Upper lobe of right lung (tissue), 1 donor: ENCODE measurements at places on chromosomes 16 and 17. TPM values are rescaled to one million over a fixed set of nuclear protein-coding genes. Genes with fewer than 3 reads are reported as not detected.
A peak's percentile ranks its signal among the peaks of the same experiment; 100 is the strongest.

GRCh38 chr17:30600060-30600829 lies 123.0 kb downstream of the GOSR1 start:
- peak; percentile 95 for DNase-seq

- peak; percentile 93 for DNase-seq
Measured at GRCh38 chr16:720990-721764, at the start of gene ANTKMT. ANTKMT (plus strand) TSS chr16:721146; CDS start chr16:721275, 129 bp downstream.

The SOX8 gene
- total RNA-seq: 0.81 TPM

GRCh38 chr16:53457670-53458069 lies 23.4 kb downstream of the RBL2 start:
- DNase-seq: no peak

The DHRS7C gene
- total RNA-seq: not detected

The CRK gene
- 81.3 TPM for total RNA-seq

The GINS3 gene
- 2.8 TPM for total RNA-seq

DNA sequence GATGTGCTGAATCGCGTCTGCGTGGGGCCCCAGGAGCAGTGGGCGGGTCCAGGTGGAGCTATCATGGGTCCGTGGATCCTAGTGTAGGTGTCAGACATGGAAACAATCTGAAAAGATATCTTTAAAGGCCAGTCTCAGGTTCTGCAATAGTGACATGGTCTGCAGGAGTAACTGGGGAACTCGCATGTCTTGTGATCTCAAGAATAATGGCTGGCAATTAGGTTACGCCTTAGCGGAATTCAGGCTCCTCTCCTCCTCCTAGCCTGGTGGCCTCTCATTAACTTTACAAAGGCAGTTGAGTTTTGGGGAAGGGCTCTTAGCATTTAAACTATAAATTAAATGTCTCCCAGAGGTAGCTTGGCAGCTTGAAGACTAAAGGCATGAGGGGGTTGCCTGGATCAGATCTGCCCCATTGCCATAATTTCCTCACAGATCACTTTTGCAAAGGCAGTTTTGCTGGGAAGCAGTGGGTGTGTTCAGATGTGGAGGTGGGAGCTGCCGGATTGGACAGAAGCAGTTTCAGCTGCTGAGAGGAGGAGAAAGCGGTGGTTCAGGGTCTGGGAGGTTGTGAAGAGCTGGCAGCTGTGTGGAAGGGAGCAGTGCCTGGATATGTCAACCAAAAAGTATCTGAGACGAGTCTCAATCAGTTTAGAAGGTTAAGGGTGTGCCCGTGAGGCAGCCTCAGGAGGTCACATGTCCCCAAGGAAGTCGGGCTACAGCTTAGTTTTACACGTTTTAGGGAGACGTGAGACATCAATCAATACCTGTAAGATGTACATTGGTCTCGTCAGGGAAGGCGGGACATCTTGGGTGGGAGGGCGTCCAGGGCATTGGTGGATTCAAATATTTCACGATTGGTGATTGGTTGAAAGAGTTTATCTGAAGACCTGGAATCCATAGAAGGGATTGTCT lies 2.7 kb downstream of the TBCD start:
- no peak for DNase-seq

GRCh38 chr16:85869785-85870558 lies 29.0 kb upstream of the IRF8 start:
- DNase-seq: no peak

GRCh38 chr17:37671824-37672547 lies 28.7 kb upstream of the DDX52 start:
- DNase-seq: no peak

The ABCC3 gene
- total RNA-seq: 65.4 TPM

DNA sequence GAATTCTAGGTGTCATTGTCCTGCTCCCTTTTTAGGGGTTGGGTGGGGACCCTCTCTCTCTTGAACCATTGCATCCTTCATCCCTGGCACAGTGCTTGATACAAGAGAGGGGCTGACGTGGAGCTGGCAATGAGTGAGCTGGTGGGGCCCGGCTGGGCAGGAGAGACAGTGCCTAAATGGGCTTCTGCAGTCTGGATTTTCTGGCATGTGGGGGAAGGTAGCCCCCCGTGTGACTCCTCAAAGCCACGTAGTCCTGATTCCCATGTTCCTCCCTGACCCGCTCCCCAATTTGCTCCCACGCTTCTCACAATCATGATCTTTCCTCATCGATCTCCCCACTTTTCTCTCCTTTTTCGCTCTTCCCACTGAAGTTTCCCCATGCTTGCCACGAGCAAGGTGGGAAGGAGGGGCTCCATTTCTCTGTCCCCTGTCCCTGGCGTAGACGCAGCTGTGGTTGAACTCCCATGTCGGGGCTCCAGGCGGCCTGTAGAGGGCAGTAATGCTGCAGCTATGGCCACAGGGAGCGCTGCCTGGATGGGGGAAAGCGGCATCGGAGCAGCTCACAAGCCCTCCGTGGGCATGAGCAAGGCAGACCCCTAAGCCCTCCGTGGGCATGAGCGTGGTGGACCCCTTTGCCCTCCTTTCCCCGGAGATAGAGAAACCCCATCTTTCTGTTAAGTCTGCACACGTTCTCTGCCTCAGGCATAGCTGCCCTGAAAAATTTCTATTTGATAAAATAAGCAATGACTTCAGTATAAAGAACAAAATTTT lies 47.5 kb downstream of the HAPSTR1 start:
- DNase-seq: peak; percentile 84

DNA sequence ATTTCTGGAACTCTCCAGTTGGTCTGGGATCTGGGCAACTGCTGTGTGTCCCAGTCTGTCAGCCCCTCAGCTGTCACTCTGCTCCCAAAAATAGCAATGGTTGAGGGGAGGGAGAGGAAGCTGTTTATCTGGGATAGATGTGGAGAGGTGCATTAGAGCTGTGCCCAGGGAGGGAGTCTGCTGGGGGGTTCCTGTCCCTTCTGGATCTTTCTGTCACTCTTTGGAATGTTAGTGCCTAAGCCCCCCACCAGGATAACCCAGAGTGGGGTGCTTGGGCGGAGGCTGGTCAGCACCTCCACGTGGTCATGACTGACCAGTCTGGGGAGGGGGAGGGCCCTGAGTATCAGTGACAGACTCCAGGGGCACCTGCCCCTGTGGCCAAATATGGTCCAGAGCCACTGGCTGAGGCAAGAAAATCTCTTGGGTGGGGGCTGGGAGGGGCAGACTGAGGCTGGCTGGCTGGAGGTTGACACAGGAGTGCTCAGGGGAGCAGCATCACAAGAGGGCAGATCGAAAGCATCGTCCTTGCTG lies at the start of gene UNC45B:
Gene UNC45B (plus strand): TSS at position 443 of the 531 bp plus-strand sequence. CDS start 447 bp downstream, outside the sequence.
- DNase-seq: no peak

The TIMM22 gene
- total RNA-seq: 10.7 TPM

- no peak for DNase-seq
Measured at GRCh38 chr17:80296221-80296620, 35.6 kb downstream of the RNF213 start.
